CD4-positive, alpha-beta T cell treated with Interleukin-6 at 100 ng/mL for 8 hours (primary cell): ENCODE measurements at places on chromosomes 12 and 14.

- DNase-seq = peak; percentile 53
These were observed 35.1 kb downstream of the TMBIM6 start for GRCh38 chr12:49776413-49776812.

DNA sequence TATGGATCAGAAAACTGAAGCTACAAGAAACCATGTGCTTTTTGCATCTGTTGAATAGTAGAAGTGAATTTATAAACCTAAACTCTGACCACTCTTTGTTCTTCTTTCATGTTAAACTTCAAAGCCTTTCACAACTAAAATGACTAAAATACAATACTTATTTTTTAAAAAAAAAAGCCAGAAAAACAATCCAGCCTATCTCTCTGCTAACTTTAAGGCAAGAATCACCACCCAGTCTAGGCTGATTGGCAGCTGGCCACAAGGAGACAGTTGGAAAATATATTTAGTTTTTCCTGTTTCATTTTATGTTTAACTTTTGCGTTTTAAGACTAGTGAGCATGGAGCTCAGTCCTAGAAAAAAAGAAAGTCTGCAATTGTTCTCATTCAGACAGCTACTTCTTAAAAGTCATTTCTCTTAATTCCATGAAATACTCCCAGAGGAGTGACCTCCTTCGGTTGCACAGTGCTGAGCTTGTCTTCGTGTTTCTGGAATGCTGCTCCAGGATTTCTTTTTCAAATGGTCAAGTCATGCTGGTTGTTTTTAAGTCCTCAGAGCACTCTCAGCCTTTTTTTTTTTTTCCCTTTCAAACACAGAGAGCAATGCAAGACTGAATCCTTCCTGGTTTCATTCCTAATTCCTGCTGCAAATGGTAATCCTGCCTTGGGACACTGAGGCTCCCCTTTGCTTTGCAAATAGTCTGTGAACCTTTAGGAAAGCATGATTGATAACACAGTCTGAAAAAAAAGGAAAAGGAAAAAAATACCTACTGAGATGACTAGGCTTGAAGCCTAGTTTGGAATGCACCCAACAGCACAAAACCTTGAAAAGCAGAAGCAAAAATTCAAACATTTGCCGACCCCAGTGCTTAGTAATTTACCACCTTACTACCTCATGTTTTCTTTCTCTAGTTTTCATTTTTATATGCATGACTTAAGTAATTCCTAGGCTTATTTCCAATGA is 233.3 kb upstream of the DAAM1 start:
- DNase-seq = no peak

- DNase-seq = no peak
These were observed 2.7 kb downstream of the CD163L1 start for GRCh38 chr12:7441216-7441615.

- no peak for DNase-seq
These were observed 18.1 kb upstream of the SSPN start for GRCh38 chr12:26177283-26177682.

GRCh38 chr12:2233034-2233433 is 180.2 kb downstream of the CACNA1C start:
- no peak for DNase-seq

- no peak for DNase-seq
These were observed 51.3 kb downstream of the RMST start for GRCh38 chr12:97513950-97514349.

GRCh38 chr14:100594625-100594951 is 7.4 kb upstream of the BEGAIN start:
- no peak for DNase-seq

DNA sequence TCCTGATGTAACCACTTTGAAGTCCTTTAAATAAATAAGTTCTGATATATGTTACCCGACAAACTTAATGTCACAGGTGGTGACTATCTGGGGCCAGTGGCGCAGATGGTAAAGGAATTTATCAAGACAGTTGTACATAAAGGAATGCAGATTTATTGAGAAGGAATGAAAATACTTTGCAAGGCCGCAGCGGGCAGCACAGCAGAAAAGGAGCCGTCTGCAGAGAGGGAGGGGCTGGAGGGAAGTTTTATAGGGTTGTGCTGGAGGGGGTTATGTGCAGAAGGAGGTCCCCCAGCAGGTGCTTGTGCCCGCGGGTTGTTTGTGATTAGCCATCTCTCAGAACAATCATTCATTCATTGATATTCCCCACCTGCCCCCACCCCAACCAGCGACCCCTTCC is 17.4 kb downstream of the GPRC5D start:
- DNase-seq = no peak

DNA sequence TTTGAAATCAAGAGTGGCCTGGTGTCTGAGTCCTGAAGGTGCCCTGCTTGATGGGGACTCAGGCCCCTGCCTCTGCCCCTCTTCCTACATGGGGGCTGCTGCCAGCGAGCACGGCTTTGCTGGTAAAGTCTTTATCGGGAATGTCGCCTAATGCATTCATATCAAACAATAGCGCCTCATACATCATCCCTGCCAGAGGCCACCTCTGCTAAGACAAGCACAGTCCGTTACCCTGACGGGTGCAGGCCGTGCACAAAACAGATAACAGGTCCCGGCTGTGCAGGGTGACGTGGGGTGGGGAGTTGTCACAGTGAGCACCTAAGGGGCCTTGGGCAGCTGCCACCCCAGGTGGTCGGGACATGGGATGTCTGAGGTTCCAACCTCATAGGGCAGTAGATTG is 68.4 kb upstream of the FAM222A start:
- DNase-seq = no peak

GRCh38 chr12:124753993-124754392 is 109.7 kb downstream of the SCARB1 start:
- DNase-seq = no peak

DNA sequence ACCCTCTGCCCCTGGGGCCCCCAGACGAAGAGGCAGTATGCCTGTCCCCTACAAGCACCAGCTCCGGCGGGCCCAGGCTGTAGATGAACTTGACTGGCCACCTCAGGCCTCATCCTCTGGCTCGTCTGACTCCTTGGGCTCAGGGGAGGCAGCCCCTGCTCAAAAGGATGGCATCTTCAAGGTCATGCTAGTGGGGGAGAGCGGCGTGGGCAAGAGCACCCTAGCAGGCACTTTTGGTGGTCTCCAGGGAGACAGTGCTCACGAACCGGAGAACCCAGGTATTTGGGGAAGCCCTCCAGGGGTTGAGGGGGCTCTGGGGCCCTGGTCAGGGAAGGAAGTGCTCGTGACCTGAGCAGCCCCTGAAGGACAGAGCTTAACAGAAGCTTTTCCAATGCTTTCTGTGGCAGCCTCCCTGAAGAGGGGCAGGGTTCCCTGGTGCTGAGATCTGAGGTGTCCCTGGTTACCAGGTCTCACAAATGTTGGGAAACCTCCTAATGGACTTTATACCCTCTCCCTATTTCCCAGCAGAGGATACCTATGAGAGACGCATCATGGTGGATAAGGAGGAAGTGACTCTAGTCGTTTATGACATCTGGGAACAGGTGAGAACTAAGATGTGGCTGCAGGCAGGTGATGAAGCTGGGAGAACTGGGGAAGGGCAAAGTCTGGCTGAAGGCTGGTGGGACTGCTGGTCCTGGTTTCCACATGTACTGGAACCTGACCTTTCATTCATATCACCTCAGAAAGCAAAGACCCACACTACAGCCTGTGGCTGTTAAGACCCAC is 1.9 kb downstream of the REM2 start:
- no peak for DNase-seq

DNA sequence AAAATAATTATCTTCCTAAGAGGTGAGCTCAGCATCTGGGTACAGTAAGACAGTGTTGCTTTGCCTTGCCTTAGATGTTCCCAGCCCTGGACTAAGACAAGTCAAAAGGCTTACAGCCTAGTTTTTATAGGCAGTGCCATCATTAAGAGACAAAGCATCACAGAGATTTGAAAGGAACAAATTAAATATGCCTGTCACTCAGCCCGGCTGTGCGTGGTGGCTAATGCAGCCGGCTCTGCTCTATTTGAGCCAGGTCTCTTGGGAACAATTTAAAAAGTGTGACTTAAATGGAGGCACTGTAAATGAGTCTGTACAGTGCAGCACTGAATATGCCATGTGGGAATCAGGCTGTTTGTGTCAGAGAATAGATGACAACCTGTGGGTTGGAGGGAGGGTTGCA is 1687.4 kb upstream of the FLRT2 start:
- no peak for DNase-seq

DNA sequence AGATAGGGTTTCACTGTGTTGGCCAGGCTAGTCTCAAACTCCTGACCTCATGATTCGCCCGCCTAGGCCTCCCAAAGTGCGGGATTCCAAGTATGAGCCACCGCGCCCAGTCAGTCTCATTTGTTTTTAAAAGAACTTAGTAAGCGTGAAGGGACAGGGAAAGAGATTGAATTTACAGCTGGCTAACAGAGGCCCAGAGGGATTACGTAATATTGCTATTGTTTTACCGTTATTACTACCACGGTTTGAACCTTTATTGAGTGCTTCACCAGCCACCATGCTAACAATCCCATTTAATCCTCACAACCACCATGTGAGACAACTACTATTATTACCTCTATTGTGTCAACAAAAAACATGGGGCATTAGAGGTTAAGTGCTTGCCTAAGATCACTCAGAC is 26.7 kb upstream of the BLTP3B start:
- DNase-seq = no peak

DNA sequence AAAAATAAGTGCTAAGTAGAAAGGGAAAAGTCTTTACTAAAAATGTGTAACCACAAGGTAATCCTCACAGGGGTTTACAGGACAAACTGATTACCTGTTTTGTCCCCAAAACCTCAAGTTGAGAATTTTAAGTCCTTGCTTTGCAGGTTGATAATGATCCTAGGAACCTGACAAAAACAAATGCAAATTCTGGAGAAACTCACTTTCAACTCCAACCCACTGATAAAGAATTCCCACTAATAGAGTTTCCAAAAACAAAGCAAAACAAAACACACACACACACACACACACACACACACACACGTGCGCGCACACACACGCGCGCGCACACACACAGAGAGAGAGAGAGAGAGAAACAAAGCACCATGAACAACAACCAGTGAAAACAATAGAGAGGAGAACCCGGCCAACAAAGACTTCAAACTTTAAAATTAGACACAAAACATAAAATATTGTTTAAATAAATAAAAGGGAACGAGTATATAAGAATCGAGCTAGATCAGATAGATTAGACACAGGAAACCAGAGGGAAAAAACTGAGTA is 187.0 kb upstream of the FOXN3 start:
- DNase-seq = no peak

GRCh38 chr14:23631702-23632460 is 4.3 kb upstream of the DHRS2 start:
- peak; percentile 63 for DNase-seq

DNA sequence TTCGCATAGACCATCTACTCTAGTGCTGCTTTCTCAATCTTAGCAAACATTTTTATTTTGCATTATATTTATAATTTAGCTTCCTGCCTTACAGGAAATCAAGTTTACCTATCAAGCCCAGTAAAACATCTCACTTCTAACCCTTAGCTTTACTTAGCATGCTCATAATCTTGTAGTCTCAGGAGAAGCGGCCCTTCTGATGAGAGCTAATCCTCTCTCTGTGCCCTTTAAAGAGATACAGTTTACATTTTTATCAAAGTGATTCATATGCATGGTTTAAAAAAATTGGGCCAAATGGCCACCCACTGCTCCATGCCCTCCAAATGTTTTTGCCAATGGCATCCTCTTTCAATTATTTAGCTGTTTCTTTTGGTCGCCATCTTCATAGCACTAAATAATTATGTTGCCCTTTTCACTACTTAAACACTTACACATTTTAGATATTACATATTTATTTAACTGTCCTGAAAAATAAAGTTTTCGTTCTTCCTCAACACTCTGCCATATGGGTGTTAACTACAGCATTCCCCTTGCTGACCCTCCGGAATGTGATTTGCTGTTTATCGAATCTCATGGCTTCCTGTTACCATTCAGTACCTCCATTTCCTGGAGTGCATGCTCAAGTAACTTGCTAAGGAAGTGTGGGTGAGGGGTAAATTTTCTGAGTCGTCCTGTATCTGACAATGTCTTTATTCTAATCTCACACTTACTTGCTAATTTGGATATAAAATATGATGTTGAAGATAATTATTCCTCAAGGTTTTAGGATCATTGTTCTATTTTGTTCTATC is 29.3 kb downstream of the YLPM1 start:
- DNase-seq = peak; percentile 48

DNA sequence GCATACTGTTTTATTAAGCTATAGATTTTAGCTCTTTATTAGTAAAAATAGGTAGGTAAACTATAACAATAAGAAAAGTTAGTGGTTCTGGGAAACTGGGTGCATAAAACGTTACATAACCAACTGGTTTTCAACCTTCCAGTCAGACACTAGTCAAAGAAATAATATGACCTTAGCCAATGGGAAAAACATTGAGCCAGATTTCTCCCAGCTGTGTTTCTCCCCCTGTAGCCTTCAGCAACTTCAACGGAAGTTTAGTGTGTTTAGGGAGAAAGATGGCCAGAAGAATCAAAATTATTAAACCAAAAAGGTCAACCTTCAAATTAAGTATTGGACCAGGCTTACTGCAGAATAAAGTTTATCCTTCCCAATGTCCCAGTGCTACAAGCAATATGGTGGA is 283.5 kb upstream of the DIO2 start:
- DNase-seq = no peak

DNA sequence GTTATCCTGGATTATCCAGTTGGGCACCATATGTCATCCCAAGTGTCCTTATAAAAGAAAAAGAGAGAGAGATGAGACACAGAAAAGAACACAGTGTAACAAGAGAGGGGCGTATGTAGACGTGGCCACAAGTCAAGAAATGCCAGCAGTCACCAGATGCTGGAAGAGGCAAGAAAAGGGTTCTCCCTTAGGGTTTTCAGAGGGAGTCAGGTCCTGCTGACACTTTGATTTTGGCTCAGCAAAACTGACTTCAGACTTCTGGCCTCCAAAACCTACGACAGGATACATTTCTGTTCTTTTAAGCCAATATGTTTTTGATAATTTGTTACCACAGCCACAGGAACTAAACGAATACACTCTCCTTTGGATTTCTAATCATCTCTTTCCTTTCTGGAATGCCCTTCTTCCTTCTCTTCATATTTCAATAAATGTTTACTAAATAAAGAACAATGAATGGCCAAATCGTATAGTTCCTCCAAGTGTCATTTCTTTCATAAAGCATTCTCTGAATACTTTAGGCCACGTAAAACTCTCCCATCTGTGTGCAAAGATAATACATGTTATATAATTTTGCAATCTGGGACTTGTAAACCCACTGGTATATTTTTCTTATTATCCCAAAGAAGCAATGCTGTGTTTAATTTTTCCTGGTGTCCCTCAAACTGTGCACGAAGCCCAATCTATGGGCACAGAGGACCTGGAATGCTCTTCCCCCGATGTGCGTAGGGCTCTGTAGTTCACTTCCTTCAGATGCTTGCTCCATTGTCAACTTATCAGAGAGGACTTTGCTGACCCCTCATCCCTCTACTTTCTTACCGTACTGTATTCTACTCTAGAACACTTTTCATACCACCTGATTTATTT is 303.6 kb downstream of the CEP128 start:
- DNase-seq = no peak

DNA sequence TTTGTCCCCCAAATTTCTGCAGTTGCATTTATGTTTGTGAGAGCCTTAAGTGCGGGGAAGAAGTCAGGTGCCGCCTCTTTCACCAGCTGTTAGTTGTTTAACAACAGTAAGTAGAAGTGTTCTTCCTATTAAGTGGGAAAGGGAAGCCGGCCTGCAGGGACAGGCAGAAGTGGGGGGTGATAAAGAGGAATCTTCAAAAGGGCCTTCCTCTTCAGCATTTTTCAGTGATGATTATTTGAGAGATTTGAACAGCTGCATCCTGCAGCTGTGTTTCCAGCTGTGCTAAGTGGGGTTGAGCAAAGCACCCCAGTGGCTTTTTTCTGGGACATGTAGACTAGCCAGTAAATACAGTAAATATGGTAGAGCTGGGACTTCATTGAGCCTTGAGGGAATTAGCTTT is 32.1 kb upstream of the SLC38A1 start:
- no peak for DNase-seq

GRCh38 chr12:6946920-6947374 is 3.1 kb downstream of the C12orf57 start:
- no peak for DNase-seq
